Activated CD4-positive, alpha-beta T cell treated with anti-CD3 and anti-CD28 coated beads, Interleukin-2, amount 50 U/mL, for 4 hours (primary cell): ENCODE measurements at places on chromosomes 12 and 14.

GRCh38 chr14:60008042-60008441 is 83.7 kb upstream of the PCNX4 start:
- no peak for DNase-seq

- DNase-seq = no peak
Observed at GRCh38 chr12:99948370-99948769, 36.4 kb downstream of the ANKS1B start.

GRCh38 chr14:102440392-102440791 is 69.2 kb downstream of the ANKRD9 start:
- DNase-seq = no peak

DNA sequence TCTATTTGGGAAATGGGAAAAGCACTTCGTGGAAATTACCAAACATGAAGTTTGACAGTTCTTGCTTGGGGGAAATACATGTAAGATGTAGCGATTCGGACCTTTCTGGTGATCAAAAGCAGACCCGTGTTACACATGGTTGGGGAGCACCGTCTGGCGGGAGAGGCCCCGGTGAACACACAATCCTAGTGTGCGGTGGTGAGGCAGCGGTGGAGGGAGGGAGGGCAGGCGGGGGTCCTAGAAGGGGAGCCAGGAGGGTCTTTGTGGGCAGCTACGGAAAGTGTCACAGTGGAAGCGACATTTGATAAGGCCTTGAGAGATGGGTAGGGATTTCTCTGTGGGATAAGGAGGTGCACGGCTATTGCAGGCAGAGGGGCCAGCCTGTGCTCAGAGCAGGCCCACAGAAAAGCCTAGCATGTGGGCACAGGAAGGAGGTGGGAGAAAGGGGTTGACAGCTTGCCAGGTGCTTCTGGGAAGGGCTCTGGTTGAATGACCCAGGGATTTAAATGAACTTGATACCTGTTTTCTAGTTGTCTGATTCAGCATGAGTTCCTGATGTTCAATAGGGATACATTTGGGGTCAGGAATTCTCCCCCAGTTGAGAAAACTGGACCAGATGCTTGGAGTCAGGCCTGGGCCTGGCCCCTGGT is 7.2 kb downstream of the MVK start:
- DNase-seq = no peak

- DNase-seq = no peak
Observed at GRCh38 chr12:101941306-101942249, 64.2 kb downstream of the DRAM1 start.

GRCh38 chr12:49086116-49086515 is 8.5 kb downstream of the DHH start:
- no peak for DNase-seq
